Posterior vena cava (tissue), 2 donors: ENCODE measurements at places on chromosomes 12 and 14. TPM values are rescaled to one million over a fixed set of nuclear protein-coding genes. Genes with fewer than 3 reads are reported as not detected.

GRCh38 chr14:22479776-22480464 is 109.1 kb downstream of the DAD1 start:
- DNase-seq = no peak

The RTL1 gene
- total RNA-seq = not detected

DNA sequence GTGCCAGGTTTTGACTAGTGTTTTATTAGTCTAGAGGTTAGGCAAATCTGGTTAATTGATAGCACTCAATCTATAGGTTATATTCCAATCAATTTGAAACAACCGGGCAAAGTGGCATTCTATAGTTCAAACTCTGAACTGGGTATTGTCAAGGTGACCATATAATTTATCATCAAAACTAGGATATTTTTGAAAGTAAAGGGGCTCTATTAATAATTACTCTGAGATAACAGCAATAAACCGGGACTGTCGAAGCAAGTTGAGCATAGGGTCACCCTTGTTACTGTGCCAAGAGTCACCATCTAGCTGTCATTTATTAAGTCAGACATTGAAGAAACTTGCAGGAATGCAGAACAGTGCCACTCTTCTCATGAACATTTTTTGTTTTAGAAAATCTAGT is 321.2 kb downstream of the RAD51B start:
- no peak for DNase-seq

The EPYC gene
- not detected for total RNA-seq

- DNase-seq = no peak
Observed at GRCh38 chr14:100361626-100362025, 38.5 kb downstream of the SLC25A47 start.

The GTF2H3 gene
- total RNA-seq = 20.9 TPM

The SPIC gene
- not detected for total RNA-seq

The OR4N2 gene
- not detected for total RNA-seq

The TMEM119 gene
- total RNA-seq = 12.7 TPM

GRCh38 chr12:57461276-57461916 is 1.8 kb downstream of the GLI1 start:
- peak; percentile 90 for DNase-seq

The GALNT6 gene
- 9.7 TPM for total RNA-seq

- no peak for DNase-seq
Observed at GRCh38 chr12:17950898-17951297, 139.1 kb downstream of the RERGL start.

The DPY19L2 gene
- total RNA-seq = 5.5 TPM

DNA sequence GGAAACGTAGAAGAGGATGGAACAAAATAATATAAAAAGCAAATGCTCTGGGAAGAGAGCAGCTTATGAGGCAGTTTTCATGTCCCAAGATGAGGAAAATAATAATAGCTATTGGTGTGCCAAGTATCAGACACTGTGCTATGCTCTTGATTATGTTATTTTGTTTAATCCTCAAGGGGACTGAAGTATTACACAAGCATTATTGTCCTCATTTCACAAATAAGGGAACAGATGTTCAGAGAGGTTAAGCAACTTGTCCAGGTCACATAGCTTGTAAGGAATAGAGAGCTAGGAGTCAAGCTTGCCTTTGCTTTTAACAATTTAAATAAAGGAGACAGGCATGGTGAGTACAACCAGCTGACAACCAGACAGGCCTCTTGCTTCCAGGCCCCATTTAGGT is 26.9 kb upstream of the LTBP2 start:
- DNase-seq = no peak

The NAV3 gene
- 17.4 TPM for total RNA-seq

GRCh38 chr12:6868211-6869048 is 1.1 kb downstream of the TPI1 start:
- DNase-seq = peak; percentile 73

The RHEBL1 gene
- total RNA-seq = 0.38 TPM

DNA sequence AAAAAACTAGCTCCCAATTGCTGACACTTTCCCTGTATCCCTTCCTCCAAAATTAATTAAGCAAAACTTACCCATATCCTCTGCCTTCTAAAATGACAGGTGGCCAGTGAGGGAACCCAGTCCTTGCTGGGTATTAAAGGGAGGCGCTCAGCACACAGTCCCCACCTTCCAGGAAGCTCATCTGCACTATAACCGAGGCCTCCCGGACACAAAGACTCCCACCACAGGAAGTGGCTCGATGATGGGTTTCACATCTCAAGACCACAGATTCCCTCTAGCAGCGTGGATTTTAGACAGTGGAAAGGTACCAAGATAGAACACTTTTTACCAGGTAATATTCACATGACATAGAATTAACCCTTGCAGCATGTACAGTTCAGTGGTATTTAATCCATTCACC is 126.8 kb upstream of the NCOR2 start:
- DNase-seq = no peak

DNA sequence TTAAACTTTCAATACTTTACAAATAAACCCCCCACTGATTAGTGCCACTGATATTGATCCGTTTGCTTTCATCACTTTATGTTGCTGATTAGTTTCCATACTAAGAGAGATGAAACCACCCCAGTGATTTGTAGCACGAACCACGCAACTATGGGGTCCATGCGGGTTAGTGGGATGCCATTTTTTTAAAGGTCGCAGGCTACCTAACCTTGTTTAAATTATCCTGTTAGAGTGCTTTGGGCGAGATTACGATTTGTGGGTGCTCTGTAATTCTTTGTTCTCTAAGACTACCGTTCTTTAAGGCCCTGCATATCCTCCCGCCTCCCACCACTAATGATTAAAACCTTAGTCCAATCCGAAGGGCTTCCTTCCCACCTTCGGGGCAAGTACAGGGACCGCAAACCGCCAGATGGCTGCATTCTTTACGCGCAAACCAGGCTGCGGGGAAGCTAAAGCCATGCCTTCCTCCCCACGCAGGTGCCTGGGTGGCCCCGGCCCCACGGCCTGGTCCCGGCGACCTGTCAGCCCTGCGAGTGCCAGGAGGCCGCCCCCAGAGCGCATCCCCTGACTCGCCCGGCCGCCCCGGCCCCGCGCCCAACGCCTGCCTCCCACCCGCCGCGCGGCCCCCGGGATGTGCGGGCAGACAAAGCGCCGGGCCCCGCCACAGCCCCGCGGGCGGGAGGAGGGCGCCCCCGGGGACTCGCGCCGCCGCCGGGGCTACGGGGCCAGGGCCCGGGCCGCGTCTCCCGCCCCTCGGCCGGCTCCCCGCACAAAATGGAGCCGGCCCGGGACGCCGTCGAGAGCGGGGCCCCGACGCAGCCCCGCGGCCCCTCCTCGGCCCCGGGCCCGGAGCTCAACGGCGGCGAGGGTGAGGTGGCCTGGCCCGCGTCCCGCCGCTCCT is 759 bp downstream of the NFYB start:
- DNase-seq = peak; percentile 83

The NRXN3 gene
- 14.3 TPM for total RNA-seq

DNA sequence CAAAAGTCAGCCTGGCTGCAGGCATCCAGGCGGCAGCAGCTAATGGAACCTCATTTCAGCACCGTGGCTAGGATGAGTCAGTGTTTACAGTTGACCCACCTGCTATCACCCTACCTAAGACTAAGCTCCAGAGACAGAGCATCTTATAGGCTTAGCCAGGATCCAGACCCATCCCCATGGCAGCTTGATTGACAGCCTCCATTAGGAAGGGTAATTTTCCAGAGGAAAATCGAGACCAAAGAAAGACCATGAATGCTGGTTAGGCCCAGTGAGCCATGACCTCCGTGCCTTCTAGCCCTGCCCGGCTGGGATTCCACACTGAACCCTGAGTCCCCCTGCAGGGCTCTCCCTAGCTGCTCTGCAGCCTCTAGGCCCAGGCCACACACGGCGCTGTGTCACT is 38.7 kb downstream of the TUNAR start:
- no peak for DNase-seq

DNA sequence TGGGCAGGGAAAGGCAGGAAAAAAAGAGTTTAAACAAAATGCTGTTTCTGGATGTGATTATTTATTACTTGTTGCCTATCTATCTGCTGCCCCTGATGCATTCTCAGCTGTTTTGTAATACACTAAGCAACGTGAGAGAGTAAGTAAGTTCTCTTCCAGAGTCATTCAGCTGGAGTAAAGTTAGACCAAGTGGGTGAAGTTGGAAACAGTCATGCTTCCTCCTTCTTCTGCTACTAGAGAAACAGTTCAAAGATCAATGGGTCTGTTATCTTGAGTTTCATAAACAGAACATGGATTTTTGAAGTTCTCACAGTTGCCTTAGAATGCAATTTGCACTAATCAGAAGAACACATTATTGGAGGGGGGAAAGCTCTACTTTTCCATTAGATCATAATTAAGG is 279.3 kb downstream of the EGLN3 start:
- DNase-seq = no peak

DNA sequence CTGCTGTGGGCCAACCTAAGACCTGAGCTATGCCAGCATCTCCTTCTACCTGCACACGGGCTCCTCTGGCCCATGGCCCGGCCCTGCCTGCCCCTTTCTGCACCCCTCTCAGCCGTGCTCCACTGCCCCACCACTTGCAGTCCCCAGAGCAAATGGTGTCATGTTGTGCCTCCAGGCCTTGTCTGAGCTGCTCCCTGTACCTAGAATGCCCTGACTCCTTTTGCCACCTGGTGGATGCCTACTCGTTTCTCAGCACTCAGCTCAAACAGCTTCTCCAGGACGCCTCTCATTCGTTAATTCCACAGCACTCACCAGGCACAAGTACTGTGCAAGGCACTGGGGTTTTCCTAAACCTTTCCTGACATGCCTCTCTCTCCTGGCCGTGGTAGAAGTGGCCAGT is 63.2 kb upstream of the PNMA1 start:
- DNase-seq = no peak

GRCh38 chr12:111927346-111927745 is 85.3 kb downstream of the MAPKAPK5 start:
- no peak for DNase-seq

DNA sequence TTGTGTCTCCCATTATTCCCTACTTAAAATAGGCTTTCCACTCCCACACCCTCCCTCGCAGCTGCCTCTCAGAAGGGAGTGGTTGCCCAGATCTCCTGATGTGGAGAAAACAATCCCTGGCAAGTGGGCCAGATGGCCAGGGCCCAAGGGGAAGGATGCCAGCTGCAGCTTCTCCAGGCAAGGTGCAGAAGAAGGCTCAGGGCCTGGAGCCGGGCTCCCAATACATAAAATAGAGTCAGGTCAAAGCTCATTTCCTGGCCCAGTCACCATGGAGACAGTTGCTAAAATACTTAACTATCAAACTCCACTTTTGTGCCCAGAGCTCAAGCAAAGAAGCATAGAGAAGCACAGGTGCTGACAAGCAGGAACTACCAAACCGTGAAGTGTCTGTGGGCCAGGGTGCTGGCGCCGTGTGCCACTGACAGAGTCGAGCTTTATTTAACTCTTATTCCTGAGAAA is 45.7 kb upstream of the ITPR2 start:
- peak; percentile 84 for DNase-seq

GRCh38 chr12:75944097-75944904 is 87.3 kb downstream of the PHLDA1 start:
- no peak for DNase-seq

The KCNK13 gene
- 1.1 TPM for total RNA-seq
